Fibroblast of mammary gland (primary cell): ENCODE measurements at places on chromosomes 11 and 22.

- no peak for DNase-seq
Observed at GRCh38 chr11:95704865-95705264, 84.7 kb downstream of the FAM76B start.

DNA sequence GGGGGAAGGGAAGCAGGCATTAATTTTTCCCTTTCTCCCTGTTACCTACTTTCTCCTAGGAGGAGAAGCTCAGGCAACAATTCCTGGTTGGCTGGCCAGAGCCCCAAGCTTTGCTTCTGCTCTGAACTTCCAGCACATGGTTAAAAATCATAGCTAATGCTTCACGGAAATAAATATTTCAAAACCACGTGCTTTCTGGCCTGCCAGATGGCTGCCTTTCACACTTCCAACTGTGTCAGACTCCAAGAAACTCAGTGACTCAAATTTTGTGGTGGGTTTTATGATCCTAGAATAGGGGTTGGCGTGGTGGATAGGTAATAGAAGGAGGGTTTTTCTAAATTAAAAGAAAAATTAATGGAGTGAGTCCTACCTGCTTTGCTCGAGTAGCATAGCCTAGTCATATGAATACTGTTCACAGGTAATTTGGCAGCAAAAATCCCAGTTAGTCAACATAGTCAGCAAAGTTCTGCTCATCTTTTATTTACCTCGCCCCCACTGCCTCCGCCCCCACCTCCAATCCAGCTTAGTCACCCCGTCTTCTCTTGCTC, 58.6 kb downstream of the SC5D start:
- peak; percentile 5 for DNase-seq

- no peak for DNase-seq
Observed at GRCh38 chr11:134634897-134635831, 223.1 kb upstream of the B3GAT1 start.

DNA sequence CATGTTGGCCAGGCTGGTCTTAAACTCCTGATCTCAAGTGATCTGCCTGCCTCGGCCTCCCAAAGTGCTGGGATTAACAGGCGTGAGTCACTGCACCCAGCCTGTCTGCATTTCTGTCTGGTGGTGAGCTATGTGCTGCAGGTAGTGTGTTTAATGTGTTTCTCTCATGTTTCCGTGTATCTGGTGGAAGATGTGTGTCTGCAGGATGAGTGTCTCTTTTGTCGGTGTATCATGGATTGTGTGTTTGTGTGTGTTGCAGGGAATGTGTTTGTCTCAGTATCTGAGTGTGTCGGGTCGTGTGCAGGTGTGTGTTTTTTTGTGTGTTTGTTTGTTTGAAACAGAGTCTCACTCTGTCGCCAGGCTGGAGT, 16.1 kb downstream of the SCARF2 start:
- no peak for DNase-seq

DNA sequence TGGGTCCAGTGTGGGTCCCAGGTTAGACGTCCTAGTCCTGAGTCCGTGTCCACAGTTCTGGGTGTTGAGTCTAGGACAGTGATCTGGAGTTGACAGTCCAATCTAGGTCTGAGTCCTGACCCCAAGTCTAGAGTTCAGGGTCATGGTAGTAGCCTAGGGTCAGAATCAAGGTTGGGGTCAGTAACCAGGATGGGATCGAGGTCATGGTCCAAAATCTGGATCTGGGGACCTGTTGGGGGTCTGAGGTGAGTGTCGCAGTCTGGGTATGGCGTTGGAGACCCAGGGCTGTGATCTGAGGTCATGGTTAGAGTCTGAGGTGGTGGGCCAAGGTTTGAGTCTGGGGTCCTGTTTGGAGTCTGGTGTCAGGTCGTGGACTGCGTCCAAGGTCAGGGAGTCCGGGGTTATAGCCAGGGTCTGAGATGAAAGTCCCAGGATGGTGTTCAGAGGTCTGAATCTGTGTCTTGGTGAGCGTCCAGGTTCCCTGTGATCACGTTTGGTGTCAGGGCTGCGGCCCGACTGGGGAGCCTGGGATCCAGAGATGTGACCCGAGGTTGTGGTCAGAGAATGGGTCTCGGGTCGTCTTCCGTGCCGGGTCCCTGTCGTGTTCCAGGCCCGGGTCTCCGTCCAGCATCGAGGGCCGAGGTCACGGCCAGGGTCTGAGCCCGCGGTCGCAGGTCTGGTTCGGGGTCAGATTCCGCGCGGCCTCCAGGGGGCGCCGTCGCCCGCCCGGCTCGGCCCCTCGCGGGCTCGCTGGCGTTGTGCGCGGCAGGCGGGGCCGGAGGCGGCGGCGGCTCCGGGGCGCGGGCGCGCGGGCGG, 432 bp upstream of the GRK2 start:
- peak; percentile 44 for DNase-seq
